ENCODE measurements at places on chromosomes 5 and 9. TPM values are rescaled to one million over a fixed set of nuclear protein-coding genes. Genes with fewer than 3 reads are reported as not detected.

Gene GRM6
- not detected for total RNA-seq

Gene TMEM267
- total RNA-seq, result 6.3 TPM

Gene IFNA2
- total RNA-seq, result not detected

Gene SPATA24
- 3.1 TPM for total RNA-seq

Gene HAND1
- 196 TPM for total RNA-seq

Gene SLC2A8
- 11.2 TPM for total RNA-seq

Gene LCP2
- not detected for total RNA-seq

Gene OR1L8
- total RNA-seq, result not detected

Gene SCGB3A2
- not detected for total RNA-seq

Gene CCDC152
- 0.39 TPM for total RNA-seq

Gene TAF1L
- total RNA-seq, result not detected

Gene ADRB2
- total RNA-seq, result 4.3 TPM

Gene IFNA1
- not detected for total RNA-seq

Gene NRG2
- total RNA-seq, result not detected

Gene TMEM252
- total RNA-seq, result not detected

Gene SPATA31D1
- total RNA-seq, result not detected

Gene C5orf52
- total RNA-seq, result not detected

Gene PCDHAC1
- total RNA-seq, result 0.39 TPM

Gene NR2F1-AS1
- 9.8 TPM for total RNA-seq

Gene SH3PXD2B
- total RNA-seq, result 33.2 TPM

Gene ANKDD1B
- total RNA-seq, result 1.2 TPM

Gene TRIO
- 180 TPM for total RNA-seq

Gene IFNB1
- total RNA-seq, result not detected

Gene OLFM1
- total RNA-seq, result 0.39 TPM

Gene TRAPPC13
- 11.8 TPM for total RNA-seq

All from placental epithelial cell (primary cell).